ENCODE measurements at places on chromosomes 16 and 17.

- DNase-seq: no peak
Observed at GRCh38 chr16:56777482-56777881, 47.6 kb downstream of the NUP93 start.

- no peak for DNase-seq
Observed at GRCh38 chr16:27253526-27253930, 15.0 kb downstream of the NSMCE1 start.

- no peak for DNase-seq
Observed at GRCh38 chr17:48726916-48727286, 1.6 kb downstream of the HOXB13 start.

GRCh38 chr17:630801-631200 lies 83.8 kb downstream of the VPS53 start:
- no peak for DNase-seq

DNA sequence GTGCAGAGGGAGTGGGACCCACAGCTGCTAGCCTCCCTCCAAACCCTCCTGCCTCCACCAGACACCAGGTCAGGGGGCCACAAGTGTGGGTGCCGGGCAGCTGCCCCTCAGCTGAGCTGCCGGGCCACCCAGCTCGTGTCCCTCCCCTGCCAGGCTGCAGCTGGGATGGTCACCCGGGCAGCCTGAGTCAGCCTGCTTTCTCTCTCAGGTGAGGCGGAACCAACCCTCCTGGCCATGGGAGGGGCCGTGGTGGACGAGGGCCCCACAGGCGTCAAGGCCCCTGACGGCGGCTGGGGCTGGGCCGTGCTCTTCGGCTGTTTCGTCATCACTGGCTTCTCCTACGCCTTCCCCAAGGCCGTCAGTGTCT lies 6.9 kb downstream of the SLC16A3 start:
- DNase-seq: no peak

DNA sequence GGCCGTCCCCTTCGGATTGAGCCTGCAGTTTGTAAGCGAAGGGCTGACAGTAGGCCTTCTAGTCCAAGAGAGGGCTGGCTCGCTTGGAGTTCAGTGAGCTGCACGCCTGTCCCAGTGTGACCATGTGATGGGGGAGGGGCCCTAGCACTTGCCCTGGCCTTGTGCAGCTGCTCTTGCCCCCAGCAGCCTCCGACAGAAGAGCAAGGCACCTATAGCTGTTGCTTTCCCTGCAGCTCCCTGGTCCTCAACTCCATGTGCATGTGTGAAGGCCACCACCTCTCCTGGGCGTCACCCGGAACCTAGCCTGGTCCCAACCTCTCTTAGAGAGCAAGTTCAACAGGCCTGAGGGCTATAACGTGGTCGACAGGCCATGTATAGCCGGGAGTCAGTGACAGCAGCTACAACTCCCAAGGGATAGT lies 5.6 kb downstream of the SPHK1 start:
- DNase-seq: no peak

DNA sequence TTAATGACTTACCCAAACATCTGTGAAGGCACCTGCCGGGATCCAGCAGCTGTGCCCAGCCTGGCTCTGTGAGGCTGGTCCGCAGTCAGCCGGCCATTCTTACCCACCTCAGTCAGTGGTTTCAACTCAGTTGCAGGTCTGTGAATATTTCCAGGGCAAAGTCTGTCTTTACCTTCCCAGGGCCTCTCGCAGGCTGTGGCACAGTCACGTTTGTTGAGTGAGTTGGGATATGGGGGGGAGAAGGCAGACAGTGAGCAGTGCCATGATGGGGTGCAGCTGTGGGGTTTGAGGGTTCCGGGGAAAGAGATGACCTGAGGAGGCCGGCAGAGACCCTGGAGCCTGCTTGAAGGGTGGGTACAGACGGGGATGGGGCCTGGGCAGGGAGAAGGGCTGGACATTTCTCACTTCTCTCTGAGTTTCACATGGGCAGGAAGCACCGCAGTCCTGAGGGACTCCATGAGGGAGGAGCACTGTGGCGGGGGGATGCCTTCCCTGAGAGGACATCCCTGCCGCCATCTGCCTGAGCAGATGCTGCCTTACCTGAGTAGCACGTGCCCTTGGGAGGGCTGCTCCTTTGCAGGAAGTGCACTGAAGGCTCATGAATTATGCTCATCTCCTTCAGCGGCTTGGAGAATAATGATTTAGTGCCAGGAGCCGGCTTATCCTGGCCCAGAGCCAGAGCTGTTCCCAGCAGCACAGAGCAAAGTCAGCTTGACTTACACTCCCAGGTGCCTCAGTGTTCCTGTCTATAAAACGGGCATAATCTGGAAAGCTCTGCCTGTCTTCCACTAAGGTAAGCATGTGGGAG lies 48.1 kb downstream of the KSR1 start:
- no peak for DNase-seq

DNA sequence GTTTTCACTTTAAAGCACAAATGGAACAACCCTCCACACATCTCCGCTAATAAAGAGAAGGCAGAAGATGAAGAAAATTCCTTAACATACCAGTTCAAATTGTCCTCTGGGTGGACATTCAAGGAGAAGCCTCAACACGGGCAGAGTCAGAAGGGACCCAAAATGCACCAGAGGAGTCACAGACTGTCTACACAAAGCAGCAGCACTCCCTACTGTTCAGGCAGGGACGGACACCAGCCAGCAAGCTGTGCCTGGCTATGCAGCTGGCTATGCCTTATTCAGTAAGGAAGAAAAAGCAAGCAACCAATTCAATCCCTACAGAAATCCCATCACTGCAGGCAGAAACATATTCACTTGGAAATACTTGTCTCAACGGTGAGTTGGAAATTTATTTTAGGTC lies 8.1 kb downstream of the DNAJC7 start:
- no peak for DNase-seq

- DNase-seq: peak; percentile 31
Observed at GRCh38 chr16:24729951-24730815, 732 bp downstream of the TNRC6A start.

DNA sequence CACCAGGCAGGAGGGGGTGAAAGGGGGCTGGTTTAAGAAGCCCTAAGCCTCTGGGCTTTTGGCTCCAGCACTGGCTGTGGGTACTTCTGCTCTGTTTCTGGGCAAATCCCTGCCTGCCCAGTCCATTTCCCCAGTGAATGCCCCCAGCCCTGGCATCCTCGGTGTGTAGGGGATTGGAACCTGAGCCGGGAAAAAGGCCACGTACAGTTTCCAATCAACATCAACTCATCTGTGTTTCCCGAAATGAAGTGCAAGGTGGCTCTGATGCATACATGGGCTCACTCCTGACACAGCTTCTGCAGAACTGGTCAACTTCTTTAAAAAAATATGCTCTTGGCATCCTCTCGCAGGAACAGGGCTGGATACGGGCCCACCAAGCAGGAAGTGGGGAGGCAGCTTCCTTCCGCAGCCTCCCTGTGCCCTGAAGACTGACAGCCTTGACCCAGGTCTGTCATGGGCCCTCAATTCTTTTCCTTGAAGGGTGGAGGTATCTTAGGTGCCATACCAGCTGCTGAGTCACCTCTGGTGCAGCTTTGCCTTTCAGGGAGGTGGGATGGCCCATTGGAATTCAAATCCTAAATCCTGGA lies 73.3 kb downstream of the N4BP1 start:
- no peak for DNase-seq

- no peak for DNase-seq
Observed at GRCh38 chr16:76265434-76266045, 11.7 kb upstream of the CNTNAP4 start.

GRCh38 chr16:25493136-25493811 lies 198.5 kb upstream of the HS3ST4 start:
- DNase-seq: no peak

Measured in CD4-positive, alpha-beta T cell treated with Interleukin-10 for 1 hour (primary cell).